Muscle of arm (tissue), 14 donors: ENCODE measurements at places on chromosomes 2 and 18. TPM values are rescaled to one million over a fixed set of nuclear protein-coding genes. Genes with fewer than 3 reads are reported as not detected.

DNA sequence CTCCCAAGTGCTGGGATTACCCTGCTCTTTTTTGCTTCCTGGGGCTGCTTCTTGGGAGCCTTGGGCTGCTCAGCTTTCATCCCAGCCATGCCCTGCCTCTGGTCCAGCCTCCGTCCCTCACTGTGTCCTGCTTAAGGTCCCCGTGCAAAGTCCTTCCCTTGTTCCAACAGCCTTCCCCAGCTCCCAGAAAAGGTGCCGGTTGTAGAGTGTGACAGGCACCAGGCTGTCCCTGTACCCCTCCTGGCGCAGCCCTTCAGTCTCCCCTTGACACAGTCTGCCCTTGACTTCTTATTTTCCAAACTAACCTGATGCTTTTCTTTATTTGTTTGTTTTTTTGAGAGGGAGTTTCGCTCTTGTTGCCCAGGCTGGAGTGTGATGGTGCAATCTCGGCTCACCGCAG lies 20.1 kb upstream of the ALPI start:
- DNase-seq, result no peak

DNA sequence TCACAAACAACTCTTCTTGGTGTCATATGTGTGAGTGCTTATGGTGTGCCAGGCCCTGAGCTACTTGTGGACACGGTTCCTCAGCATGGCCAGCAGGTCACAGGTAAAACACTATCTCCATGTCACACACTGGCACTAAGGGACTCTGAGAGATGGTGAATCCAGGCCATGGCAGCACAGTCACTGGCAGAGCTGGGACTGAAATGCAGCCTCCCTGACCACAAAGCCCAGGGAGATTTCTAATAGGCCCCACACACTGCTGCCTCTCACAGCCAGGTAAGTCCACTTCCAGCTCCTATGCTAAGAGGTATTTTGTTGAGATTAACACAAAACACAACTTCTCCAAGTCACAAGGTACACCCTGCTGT lies 92.0 kb downstream of the ACTR2 start:
- DNase-seq, result no peak

- peak; percentile 29 for DNase-seq
These were observed 34.3 kb downstream of the MSH2 start for GRCh38 chr2:47437287-47437686.

DNA sequence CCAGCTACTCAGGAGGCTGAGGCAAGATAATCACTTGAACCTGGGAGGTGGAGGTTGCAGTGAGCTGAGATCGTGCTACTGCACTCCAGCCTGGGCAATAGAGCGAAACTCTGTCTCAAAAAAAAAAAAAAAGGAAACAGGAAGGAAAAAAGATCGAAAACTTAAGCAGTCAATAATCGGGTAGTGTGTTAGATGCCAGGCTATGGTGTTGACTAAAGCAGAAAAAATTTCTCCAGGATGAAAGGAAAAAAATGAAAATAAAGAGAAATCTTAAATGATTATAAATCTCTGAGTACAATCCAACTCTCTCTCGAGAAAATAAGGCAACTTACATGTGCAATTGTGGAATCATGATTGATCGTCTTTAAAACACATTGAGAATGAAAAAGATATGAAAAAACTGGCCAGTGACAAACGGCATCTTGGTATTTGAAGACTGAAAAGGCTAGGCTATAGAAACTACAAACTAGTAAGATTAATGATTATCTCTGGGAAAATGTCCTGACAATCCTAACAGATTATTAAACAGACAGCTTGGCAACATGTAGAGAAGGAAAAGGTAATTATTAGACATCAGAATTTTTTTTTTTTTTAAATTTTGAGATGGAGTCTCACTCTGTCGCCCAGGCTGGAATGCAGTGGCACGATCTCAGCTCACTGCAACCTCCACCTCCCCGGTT lies 16.3 kb upstream of the EPHA4 start:
- DNase-seq, result no peak

DNA sequence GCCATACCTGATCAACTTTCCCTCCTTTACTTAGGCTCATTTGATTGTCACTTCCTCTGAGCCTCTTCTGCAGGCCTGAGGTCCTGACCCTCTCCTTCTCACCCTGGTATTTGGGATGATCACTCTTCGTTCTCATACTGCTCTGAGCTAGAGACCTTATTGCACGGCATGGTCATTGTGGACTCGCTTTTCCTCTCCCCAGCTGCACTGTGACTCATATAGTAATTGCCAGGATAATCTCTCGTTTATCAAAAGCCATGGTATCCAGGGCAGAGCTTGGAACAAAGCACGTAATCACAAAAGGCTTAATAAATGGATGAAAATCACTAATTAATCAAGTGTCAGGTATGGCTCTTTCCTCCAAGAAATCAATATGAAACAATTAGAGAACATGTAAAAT lies 40.9 kb upstream of the TRIB2 start:
- no peak for DNase-seq

- DNase-seq, result no peak
These were observed 87.5 kb upstream of the RNF152 start for GRCh38 chr18:61980355-61980754.

DNA sequence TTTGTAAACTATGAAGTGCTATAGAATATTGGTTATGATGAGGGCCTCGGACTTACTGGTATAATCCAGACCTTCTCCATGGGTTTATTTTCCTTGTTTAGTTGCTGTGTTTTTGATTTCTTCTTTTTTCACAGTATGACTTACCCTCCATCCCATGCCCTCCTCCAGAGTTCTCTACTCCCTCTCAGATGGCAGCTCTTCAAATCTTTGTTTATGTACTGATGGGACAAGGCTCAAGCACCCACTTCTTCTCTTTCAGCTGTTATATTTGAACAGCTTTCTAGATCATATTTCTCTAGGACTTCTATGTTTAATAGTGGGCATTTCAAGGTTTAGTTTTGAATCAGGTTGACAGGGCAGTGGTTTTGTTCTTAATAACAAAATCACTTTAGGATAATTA lies 43.9 kb downstream of the CLIP4 start:
- no peak for DNase-seq

DNA sequence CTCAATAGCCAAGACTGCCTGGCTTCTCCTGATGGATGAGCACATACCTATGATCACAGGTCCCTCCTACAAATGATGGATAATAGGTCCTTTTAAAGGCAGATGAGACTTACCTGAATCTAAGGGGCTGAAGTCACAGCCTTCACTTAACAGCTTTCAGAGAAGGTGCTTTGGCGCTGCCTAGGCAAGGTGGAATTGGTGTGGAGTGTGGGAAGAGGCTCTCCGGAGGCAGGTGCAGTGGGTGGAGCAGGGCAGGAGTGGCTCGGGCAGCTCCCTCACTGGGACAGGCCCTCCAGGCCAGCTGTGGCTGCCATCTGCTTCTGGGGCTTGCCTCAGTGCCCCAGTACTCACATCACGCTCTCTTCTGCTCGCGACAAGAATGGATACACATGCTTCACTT lies 99.0 kb upstream of the TPO start:
- no peak for DNase-seq

- DNase-seq, result no peak
These were observed 36.6 kb downstream of the DARS1 start for GRCh38 chr2:135948642-135949355.

- DNase-seq, result peak; percentile 8
These were observed 139.0 kb upstream of the NXPH2 start for GRCh38 chr2:138919120-138919747.

GRCh38 chr2:71801969-71802368 lies 345.7 kb downstream of the CYP26B1 start:
- peak; percentile 70 for DNase-seq

DNA sequence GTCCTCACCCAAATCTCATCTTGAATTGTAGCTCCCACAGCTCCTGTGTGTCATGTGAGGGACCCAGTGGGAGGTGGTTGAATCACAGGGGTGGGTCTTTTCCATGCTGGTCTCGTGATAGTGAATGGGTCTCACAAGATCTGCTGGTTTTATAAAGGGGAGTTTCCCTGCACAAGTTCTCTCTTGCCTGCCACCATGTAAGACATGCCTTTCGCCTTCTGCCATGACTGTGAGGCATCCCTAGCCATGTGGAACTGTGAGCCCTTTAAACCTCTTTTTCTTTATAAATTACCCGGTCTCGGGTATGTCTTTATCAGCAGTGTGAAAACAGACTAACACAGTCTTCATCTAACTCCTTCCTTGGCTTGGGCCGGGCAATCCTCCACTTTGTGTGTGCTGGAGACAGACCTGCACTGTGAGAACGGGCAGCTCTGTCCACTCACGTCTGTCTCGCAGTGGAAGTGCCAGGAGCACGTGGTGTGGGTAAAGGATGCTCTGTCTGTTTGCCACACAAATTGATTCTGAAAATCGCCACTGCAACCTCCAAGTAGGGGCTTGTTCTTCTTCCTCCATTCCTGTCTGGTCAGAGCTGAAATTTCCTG lies 47.6 kb upstream of the OTOS start:
- no peak for DNase-seq

DNA sequence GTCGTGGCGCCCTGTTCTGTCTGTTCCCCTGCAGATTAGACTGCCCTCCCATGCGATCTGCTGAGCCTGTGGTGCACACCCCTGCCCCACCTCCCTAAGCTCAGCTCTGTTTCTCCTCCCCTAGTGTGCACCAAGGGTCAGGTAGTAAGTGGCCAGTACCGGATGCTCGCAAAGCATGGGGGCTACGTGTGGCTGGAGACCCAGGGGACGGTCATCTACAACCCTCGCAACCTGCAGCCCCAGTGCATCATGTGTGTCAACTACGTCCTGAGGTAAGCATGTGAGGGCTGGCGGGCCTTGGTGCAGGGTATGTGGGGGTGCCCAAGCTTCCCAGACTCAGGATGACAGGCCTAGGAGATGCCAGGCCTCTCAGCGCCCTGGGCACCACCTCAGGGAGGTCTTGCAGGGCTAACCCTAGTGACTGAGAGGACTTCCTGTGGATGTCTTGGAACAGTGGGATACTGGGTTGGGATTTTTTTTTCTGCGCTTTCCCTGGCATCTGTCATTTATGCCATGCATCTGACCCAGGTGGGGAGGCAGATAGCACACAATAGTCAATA lies 78.4 kb downstream of the EPAS1 start:
- DNase-seq, result no peak

DNA sequence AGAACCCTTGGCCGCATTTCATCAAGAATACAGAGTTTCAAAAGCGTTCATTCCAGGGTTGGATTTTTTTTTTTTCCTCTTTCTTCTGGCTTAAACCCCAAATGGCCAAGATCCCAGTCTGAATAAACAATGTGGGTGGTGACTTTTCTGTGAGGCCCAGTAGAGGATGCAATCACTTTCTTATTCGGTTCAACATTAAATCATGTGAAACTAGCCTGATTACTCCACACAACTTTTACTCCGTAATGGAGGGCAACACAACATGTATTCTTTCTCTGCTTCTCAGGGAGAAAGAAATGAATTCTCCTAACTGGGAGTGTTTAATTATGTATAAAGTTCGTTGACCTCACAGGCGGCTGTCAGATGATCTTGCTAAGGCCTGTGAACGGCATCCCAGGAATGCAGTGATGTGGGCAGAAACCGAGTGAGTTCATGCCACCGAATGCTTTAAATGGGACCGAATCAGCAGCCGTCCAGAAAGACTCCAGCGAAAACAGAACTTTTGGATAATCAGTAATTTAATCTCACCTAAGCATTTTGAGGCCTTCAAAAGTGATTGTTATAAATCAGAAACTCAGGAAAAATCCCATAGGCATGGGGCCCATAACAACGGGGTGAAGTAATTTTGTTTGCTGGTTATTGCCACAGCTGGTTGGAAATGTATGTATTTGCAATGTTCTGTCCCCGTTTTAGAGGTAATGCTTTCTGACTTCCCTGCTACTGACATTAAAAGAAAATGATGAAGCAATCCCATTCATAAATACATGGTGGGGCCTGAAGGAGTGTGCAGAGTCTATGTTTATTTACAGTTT lies 81.5 kb downstream of the BCL2 start:
- peak; percentile 91 for DNase-seq

PRSS56 gene
- polyA plus RNA-seq, result 1.3 TPM

LYPD1 gene
- polyA plus RNA-seq, result 9.6 TPM

C2orf74 gene
- polyA plus RNA-seq, result 43.5 TPM

KYNU gene
- not detected for polyA plus RNA-seq

TUBA3E gene
- not detected for polyA plus RNA-seq

TCF7L1 gene
- 35.8 TPM for polyA plus RNA-seq

ARHGAP28 gene
- 41.6 TPM for polyA plus RNA-seq

SLC39A6 gene
- polyA plus RNA-seq, result 29.1 TPM

NMUR1 gene
- 0.21 TPM for polyA plus RNA-seq
